T-cell (primary cell): ENCODE measurements at places on chromosomes 16 and 17. TPM values are rescaled to one million over a fixed set of nuclear protein-coding genes. Genes with fewer than 3 reads are reported as not detected.
A peak's percentile ranks its signal among the peaks of the same experiment; 100 is the strongest.

- DNase-seq: peak; percentile 8
These were observed 16.8 kb upstream of the MAPK3 start for GRCh38 chr16:30139583-30140481.

DNA sequence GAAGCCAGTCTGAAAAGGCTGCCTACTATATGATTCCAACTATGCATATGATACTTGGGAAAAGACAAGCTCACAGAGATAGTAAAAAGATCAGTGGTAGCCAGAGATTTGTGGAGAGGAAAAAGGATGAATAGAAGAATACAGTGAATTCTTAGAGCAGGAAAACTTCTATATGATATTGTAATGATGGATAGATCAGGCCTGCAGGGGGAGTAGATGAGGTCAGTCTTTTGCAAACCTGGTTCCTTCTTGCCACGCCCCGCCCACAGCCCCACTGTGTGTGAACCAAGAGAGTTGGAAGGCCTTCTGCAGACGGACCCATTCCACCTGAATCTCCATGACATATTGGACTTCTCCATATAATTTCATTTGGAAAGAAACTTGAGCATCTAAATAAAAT lies 761 bp upstream of the CCL8 start:
- no peak for DNase-seq

Gene DNASE1L2
- total RNA-seq: 3.3 TPM

DNA sequence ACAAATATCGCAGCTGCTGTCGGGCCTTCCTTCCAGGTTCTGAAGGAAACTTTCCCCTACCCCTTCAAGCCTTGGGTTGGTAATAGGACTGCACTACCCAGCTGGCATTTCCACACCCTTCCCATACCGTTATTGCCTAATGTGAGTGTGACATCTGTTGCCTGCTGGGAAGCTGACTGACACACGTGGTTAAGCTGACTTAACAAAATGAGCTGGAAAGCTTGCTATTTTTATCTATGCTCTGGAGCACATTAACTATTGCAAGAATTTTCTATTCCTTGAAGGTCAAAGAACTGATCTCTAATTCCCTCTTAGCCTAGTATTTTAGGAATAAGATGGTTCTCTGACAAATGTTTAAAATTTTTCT lies 79.5 kb downstream of the PMP22 start:
- DNase-seq: no peak

- DNase-seq: no peak
These were observed 11.4 kb downstream of the LIMD2 start for GRCh38 chr17:63688396-63689020.

GRCh38 chr17:44006598-44007345 lies 2.4 kb downstream of the NAGS start:
- peak; percentile 94 for DNase-seq

GRCh38 chr16:71423865-71424264 lies 18.0 kb downstream of the TLE7 start:
- DNase-seq: no peak

DNA sequence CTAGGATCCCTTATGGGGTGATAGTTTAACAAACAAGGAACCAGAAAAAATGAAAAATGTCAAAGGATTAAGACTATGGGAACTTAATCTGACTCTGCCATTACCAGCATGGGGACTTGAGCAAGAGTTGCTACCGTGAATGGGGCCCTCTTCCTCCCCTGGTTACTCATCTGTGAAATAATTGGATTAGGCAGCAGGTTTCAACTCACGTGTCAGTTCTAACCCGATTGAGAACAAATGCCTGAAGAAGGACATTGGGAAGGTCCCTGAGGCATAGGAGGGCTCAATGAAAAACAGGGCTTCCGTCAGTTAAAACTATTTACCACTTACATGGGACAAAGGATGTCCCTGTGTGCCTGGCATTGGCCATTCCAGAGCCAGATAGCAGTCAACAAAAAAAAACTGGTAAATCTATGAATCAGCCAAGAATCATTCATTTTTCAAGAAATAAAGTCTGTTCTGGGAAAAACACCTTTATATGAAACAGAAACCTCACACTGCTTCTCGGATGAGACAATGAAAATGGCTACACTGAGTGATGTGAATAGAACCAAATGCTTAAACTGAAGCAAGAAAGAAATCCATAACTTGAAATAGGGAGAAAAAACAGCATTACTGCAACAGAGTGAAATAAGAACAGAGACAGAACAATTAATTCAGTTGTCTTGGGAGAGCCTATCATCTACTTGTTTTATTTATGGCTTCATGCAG lies 104.3 kb downstream of the ADAMTS18 start:
- DNase-seq: no peak

DNA sequence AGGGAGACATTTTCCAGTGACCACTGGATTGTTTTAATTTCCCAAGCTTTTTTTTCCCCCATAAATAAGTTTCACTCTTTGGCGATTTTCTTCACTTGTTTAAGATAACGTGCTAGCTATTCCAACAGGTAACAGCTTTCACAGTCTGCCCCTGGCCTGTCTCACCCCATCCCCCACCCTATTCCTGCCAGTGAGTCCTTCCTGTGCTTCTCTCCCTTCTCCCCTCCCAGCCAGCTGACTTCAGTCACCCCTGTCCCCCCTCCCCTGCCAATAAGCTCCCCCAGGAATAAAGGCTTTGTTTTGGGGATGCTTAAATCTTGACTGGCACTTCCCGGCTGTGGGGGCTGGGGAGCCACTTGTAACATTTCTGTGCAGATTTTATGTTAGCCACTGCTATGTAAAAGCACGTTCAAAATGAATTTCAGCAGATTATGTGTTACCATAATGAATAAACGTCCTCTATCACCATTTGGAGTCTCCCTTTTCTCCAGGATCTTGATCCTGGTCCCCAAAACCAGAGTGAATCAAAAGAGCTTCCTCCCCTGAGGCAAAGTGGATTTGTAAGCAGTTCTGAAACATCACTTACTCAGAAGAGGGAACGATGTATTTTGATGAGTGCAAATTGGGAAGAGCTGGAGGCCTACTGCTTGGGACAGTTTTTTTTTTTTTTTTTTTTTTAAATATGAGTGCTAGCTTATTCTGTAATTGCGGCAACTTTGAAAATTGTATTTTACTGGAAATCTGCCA lies 58.2 kb downstream of the IGF2BP1 start:
- no peak for DNase-seq

DNA sequence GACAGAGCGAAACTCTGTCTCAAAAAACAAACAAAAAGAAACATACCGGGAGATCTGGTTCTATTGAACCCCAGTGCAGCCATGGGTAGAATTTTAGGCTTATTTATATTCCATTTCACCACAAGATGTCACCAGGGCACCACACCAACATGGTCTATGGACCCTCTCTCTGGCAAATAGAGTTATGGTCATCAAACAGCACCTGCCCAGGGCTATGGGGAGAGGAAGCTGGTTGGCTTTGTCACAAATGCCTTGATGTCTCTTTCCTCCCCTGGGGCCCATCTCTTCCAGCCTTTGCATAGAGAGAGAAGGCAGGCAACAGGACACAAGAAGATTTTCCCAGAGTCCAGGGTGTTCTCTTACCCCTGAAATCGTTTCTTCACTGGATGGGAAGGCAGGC lies 128.4 kb downstream of the WWOX start:
- no peak for DNase-seq

Gene CCDC200
- total RNA-seq: not detected

DNA sequence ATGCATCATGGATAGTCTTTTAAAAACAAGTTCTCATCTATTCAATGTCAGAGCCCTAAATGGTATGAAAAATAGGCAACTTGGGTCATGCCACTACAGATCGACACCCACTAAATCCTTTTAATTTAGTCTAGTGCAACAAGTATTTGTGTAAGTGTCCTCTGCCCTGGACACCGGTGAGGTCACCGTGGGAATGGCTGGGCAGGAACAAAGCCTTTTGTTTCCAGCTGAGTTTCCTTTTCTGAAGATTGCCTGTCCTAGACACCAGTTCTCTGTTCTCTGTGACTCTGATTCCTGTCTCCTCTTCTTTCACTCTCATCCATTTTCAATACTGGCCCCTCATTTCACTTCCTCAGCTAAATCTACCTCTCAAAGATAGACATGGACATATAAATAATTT lies 446.5 kb downstream of the MAF start:
- DNase-seq: no peak

Gene ITGAX
- total RNA-seq: 4.3 TPM

Gene XPO6
- total RNA-seq: 391 TPM

Gene CDH1
- total RNA-seq: 0.54 TPM

Gene CYGB
- 0.65 TPM for total RNA-seq

- DNase-seq: no peak
These were observed 2.4 kb upstream of the TMEM204 start for GRCh38 chr16:1530883-1531637.

- no peak for DNase-seq
These were observed 217.4 kb downstream of the HAPSTR1 start for GRCh38 chr16:9308850-9309249.

Gene TMEM92
- total RNA-seq: not detected
